Activated CD4-positive, alpha-beta T cell treated with anti-CD3 and anti-CD28 coated beads, Interleukin-10, Interleukin-2, amounts not matched to agents 100 ng/mL and 50 ng/mL, durations not matched to agents 16 hours and 8 hours (primary cell): ENCODE measurements at places on chromosomes 2 and 18.

- DNase-seq: no peak
Observed at GRCh38 chr2:36792951-36793350, 96.4 kb downstream of the VIT start.

GRCh38 chr2:63056107-63057050 is 5.7 kb downstream of the OTX1 start:
- DNase-seq: peak; percentile 36

DNA sequence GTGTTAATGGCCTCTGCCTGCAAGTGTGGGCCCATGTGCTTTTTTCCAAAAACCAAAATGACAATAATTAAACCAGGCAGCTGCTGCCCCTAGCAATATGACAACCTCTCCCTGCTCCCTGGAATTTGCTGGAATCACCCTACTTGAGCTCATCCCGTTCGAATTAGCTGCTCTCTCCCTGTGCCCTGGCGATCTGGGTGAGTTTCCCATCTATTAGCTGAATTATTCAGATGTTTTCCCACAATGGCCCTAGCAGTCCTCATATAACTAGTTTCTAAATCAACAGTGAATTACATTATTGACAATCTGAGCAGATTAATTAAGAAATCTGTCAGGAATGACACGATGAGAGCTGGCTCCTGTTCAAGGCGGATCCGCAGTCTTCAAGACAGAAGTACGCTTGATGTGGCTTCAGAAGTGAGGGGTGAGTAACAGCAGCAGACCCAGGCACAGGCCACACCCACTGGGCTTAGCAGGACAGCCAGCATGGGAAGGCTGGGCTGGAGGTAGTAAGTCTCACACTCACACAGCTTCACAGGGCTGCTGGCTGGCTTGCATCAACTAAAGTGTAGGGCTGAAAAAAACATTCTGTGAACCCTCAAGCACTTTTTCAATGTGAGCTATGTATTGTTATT is 366.2 kb upstream of the ID2 start:
- no peak for DNase-seq

DNA sequence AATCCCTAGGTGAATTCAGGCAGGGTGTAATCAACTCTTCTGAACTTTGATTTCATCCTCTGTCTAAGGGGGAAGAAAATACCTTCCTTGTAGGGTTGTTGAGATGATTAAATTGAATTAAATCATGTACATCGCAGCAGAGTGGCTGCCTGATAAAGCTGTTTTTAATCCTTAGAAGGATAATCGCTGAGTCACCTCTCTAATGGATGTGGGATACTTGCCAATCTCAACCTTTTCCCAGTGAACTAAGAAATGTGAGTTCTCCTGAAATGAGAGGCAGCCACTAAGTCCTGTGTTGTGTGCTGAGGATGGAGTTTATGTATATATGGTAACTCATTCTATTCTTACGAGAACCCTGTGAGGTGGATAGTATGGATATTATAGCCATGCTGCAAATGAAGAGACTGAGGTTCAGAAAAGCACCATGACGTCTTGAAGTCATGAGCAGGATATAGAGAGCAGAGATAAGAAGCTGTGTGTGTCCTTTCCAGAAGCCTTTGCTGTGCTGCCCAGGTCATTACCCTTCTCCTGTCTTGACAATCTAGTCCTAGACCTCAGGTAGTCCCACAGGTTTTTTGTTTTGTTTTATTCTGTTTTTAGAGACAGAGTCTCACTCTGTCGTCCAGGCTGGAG is 93.3 kb downstream of the HNRNPLL start:
- no peak for DNase-seq

GRCh38 chr2:118348380-118349034 is 260.2 kb downstream of the INSIG2 start:
- no peak for DNase-seq

DNA sequence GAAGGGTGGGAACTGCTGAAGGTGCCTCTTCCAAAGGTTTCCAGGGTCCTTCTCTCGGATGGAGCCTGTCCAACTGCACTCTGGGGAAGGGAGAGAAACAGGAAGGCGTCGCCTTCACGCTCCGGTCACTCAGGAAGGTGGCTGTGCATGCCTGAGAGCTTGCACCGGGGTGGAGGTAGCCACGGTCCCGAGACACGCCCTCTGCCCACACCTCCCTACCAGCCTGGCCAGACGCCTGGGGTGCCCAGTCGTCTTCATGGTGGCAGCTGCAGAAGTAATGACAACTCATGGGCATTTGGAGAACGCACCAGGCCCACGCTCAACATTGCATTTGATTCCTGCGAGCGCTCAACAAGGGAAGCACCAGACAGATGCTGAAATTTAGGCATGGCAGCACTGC is 59.9 kb downstream of the ADNP2 start:
- no peak for DNase-seq

- DNase-seq: no peak
Observed at GRCh38 chr2:66862885-66863650, 428.1 kb downstream of the MEIS1 start.

DNA sequence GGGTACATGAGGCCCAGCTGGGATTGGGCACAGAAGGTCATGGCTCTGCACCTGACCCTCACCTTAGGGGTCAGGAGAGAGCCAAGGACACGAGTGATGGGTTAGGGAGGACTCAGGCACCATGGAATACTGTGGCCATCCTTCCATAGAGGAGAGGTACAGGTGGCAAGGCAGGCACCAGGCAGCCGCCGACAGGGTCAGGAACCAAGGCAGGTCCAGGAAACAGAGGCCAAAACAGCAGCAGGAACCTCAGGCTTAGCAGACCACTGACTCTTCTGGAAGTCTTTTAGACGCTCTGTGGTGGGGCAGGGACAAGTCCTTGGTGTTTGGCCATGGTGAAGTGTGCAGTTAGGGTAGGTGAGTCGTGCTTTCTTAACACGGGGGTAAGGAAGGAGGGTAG is 128.0 kb downstream of the NEDD4L start:
- DNase-seq: no peak

- DNase-seq: peak; percentile 42
Observed at GRCh38 chr18:961644-962355, 57.1 kb downstream of the ADCYAP1 start.

DNA sequence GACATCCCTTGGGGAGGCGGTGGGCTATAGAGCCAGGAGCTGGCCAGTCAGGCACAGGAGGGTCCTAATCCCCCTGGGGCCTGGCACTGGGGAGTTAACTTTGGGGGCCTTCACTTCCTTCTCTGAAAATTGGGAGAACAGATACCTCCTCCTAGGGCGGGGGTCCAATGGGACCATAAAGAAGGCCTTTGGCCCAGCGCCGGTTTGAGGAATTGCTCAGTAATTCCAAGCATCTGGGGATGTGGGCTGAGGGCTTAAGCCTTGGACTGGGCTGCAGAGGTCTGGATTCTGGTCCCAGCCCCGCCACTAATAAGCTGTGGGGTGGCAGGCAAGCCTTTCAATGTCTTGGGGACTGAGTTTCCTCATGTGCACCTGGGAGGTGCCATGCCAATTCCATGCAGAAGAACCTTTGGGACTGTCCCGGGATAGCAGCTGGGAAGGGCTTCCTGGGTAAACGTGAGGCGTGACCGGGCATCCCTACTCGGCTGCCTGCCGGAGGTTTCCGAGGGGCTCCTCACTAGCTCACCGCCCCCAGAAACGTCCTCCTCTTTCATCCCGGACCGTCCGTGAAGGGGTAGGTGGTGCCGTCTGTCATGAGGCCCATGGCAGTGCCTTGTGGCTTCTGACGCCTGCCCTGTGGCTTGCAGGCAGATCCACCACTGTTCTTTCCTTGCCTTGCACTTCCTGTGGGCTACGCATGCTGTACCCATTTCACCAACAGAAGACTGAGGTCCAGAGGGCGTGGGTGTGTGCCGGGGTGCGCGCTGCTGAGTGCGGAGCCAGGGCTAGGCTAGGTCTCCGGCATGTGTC is 67.4 kb upstream of the HPCAL1 start:
- DNase-seq: peak; percentile 11

DNA sequence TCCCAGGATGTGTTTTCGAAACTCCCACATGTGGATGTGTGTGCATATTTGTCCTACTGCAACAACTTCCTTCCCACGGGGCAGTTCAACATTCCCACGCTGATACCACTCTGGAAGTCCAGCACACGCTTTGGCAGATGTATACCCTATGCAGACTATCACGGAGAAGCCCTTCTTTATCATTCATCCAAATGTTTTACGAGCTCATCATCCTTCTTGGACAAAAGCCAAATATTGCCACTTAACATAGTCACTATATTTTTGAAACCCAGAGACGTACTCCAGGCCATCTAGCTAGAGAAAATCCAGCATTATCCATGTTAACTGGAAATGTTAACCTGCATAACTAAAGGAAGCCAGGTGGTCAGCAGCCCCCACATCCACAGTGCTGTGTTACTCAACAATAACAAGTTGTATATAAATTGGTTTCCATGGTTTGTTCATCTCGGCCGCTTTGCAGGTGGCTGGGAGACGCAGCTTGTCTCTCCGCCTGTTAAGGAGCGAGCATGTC is 131.5 kb downstream of the ZNF532 start:
- no peak for DNase-seq

DNA sequence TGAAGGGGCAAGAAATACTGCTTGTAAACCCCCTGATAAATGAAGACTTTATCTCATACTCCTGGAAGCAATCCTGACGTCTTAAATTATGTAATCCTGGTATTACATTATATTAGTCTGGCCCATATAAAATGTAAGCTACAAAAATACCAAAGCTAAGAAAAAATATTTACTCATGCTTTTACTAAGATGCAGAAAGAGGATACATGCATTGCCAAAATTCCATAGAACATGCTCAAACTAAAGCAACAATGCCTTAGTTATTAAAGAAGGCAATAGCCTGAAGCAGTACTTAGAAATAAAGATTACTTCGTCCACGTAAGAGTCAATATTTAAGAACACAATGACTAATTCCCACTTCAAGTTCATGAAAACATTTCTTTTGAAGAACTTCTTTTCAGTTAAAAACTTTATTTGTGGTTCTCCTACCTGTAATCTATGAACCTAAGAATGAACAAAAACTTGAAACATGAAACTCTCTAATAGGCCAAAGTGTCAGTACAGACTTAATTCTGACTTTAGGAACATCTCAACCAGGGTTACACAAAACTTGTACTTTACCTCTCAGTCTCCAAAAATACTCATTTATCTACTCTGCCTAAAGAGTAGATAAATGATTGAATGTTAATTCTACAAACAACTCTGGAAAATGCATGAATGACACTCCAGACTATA is 117.3 kb downstream of the THADA start:
- peak; percentile 72 for DNase-seq

DNA sequence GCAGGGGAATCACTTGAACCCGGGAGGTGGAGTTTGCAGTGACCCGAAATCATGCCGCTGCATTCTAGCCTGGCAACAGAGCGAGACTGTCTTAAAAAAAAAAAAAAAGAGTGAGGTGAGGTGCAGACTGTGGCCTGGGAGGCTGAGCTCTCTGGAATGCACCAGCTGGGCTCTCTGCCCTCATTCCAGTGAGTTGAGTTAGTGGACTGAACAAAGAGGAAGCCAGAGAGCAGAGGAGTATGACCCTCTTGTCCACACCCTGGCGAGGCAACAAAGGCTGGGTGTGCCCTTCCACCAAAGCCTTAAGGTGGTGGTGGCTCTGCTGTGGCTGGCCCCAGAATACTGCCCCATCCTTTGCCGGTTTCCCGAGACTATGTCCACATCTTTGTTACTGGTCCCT is 71.3 kb upstream of the ACKR3 start:
- no peak for DNase-seq

GRCh38 chr2:236016496-236016895 is 151.7 kb downstream of the GBX2 start:
- no peak for DNase-seq

GRCh38 chr2:24797644-24798043 is 4.4 kb downstream of the CENPO start:
- no peak for DNase-seq

- no peak for DNase-seq
Observed at GRCh38 chr18:31576670-31577069, 15.0 kb upstream of the TTR start.

- peak; percentile 42 for DNase-seq
Observed at GRCh38 chr2:143140864-143141661, 11.8 kb downstream of the ARHGAP15 start.

GRCh38 chr18:75131381-75132000 is 77.4 kb downstream of the PTGR3 start:
- no peak for DNase-seq

GRCh38 chr2:2557475-2557874 is 226.4 kb upstream of the MYT1L start:
- no peak for DNase-seq
